Posterior vena cava (tissue), 2 donors: ENCODE measurements at places on chromosomes 6 and 20.

DNA sequence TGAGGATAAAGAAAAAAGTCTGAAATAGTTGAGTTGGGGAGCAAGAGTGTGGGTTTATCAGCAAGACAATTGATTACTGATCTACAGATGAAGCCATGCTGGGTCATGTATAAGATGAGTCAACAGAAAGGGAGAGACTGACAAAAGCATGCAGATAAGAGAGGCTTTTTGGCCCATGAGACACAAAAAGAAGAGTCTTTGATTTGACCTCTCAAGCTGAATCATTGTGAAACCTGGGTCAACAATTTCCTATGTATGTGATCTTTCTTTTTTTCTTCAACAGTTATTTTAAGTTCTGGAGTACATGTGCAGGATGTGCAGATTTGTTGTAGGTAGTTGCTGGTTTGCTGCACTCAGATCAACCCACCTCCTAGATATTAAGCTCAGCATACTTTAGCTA, 15.9 kb downstream of the RIMS1 start:
- DNase-seq: no peak

- no peak for DNase-seq
These were observed 69.4 kb downstream of the NRN1 start for GRCh38 chr6:5937169-5937909.

GRCh38 chr6:157144859-157145568, 178.3 kb downstream of the TMEM242 start:
- DNase-seq: no peak

- no peak for DNase-seq
These were observed 36.8 kb downstream of the ZMYND8 start for GRCh38 chr20:47319517-47320252.

- DNase-seq: peak; percentile 92
These were observed 4.6 kb downstream of the SYTL3 start for GRCh38 chr6:158654498-158654897.

DNA sequence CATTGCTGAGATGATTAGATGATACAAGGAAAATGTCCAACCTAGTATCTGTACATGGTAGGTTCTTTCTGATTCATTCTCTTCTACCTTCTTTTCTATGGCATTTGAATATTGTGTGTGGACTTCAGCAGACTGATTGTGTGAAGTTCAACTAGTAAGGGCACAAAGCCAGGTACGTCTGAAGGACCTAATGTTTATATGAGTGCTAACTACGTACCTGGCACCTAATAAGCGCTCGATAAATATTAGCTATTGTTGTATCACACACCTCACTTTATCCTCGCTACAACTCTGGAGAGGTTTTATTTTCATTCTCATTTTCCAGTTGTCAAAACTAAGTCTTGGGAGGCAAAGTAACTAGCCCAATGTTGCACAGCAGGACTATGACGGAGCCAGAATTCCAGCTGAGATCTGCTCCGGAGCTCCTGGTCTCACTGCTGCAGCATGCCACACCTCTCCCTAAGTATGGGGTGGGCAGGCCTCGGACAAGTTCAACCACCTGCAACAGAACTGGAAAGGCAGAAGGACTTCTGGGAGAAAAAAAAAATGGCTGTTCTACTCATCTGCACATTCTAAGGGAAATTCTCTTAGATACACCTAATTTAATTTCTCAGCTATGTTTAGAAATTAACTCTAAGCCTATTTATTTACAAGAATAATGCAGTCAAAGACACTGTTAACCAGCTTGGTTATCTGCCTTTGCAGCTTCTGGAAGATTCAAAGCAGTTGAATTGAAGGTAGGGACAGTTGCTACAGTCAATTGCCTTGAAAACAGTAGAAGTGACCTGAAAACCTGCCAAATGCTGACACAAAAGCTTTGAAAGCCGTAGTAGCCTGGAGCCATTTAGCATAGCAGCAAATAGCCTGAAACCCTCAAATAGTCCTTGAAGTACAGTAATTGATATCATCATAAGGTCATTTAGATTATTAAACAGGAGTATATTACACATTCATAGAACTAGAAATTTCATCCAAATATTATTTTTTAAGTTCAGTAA, 165.0 kb downstream of the PDE7B start:
- no peak for DNase-seq

DNA sequence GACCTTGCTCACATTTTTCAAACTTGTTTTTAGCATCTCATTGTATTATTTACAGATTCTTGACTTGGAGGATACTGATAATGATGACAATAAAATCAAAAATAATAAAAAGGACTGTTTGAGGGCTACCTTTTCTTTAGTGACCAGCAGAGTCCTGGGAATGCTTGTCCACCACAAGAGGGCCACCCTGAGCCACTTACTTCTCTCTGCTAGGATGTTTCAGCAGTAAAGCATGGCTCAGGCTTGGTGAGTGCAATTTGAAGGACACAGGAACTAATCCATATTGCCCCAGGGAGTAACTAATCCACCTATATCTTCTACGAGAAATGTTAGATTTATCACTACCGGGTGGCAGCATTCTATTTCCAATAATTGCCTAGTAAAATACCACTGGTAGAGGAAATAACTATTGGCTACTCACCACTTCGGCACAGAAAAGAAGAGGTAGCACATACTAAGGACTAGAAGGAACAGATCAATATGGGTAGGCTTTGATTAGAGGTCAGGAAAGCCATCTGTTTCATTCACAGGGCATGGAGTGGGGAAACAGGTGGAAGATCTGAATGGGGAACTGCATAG, 5.8 kb upstream of the KIAA0408 start:
- peak; percentile 87 for DNase-seq

GRCh38 chr6:53335224-53335994, 13.3 kb downstream of the ELOVL5 start:
- no peak for DNase-seq

DNA sequence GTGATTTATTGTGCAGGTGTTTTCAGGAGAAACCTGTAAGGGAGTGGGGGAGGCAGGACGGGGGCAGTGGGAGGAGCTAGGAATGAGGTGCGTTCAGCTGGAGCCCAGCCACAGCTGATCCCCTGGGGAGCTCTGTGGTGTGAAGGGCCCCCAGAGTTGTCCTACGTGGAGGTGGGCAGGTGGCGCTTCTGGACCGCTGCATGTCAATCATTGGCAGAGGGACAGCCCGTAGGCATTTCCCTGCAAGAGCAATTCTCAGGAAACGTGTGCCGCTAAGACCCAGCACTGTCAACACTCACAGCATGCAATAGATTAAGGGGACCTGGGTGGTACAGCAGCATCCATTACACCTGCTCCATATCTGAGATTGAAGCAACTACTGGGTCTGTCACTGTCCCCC, 88.0 kb downstream of the PRND start:
- DNase-seq: no peak

- no peak for DNase-seq
These were observed 257.8 kb downstream of the GMDS start for GRCh38 chr6:1987640-1988039.

DNA sequence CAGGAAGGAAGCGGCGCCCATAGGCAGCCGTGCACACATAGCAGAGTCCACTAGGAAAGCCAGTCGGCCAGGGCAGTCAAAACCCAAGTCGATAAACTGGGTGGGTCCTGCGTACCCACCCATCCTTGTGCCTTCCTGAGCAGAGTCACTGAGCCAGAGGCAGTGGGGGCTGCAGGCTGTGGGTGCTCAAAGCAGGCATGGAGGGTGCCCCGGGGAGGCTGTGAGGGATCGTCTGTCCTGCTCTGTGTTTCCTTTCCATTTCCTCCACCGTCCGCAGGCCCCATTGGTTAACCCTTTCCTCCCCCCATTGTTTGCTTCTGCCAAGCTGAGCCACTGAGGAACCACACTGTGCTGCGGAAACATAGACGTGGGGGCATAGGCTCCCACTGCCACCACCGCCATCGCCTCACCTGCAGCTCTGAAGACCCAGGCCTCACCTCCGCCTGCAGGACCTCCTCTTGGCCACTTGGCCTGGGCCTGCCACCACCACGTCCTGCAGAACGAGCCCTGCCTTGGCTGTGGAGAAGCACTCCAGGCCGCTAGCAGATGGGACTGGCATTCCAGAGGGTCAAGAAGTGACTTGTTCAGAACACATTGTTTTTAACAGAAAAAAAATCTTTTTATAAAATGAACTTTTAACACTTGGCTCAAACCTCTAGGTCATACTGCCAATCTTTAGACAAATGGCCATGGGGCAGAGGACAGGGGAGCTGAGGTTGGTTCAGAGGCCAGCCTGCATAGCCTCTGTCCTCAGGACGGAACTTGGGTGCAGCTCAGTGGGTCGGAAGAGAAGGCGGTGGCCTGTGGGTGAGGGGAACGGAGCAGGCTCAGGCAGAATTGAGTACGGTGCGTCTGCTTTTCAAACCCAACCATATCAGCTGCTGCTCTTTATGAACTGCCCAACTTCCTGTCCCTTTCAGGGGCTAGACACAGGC, 52.6 kb downstream of the TCP11 start:
- DNase-seq: no peak

DNA sequence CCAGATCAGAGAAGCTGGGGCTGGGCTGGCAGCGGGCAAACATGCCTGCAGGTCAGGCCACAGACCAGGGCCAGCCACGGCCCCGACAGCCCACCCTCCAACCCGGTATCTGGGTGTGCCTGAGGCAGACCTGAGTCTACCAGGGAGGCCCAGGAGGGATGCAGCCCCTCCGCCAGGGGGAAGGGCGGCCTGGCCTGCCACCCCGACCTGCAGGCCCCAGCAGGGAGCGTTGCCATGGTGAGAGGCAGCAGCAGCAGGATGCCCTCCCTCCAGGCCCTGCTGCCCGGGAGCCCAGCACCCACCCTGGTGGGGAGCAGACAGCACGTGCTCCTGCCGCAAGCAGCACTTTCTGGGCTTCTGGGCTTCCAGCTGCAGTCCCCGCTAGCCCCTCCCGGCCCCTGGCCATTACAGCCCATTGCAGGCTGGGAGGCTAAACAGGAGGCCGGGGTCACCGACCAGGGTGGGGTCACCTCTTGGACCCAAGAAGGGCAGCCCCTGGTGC, 3.8 kb upstream of the EEF1A2 start:
- DNase-seq: peak; percentile 75

DNA sequence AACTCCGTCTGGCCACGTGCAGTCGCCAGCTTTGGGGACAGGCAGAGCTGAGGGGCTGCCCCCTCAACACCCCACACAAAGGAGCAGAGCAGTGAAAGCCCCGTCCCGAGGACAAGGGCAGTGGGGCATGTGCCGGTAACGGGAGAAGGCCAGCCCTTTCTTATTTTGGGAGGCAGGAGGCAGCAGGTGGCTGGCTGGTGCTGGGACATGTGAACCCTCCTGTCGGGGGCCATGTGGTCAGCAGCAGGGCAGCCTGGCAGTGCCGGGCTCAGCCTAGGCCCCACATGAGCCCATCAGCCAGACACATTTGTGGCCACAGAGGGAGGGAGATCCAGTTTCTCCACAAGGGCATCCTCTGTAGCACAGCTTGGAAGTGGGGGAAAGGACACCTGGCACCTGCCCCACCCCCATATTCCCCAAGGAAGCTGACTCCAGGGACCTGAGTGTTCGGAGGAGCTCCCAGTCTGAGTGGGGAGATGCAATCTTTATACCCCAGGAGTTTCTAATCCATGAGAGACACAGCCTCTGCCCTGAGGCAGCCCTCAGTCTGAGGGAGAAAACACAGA, 137.6 kb downstream of the MRPL14 start:
- no peak for DNase-seq

- no peak for DNase-seq
These were observed 40.1 kb upstream of the AKIRIN2 start for GRCh38 chr6:87742106-87742505.

DNA sequence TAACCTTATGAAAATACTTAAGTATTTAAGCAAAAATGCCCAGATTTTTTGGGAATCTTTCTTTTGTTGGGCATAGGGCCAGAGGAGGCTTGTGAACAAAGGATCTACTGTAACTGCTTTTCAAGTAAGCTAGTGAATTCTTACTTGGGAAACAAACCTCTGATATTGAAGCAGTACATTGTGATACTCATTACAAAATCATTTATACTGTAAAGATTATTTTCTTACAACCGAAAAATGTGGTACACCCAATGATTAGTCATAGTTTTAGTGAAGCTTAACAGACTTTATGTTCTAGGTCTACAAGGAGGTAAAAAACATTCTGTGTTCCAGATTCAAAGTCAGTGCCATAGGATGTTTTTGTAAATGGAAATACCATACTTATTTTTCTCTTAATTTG, 272.9 kb upstream of the KCNQ5 start:
- no peak for DNase-seq

GRCh38 chr6:70176842-70177550, 125.9 kb downstream of the COL9A1 start:
- no peak for DNase-seq

DNA sequence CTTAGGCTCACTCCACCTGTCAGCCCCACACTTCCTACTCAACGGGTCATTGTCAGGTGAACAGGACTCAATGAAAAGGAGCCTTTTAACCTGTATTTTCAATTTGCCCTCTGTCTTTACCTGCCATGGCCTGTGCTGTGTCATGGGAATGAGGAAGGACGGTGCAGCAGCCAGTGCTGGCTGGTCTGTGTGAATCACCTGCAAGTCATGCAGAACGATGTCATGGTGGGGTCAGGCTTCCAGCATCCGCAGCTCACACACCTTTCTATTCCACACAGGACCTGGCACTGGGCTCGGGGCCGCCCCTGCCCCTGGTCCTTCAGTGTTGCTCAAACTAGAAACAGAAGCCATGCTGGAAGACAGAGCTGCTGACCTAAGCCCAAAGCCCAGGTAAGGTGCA, 188.7 kb upstream of the GMDS start:
- no peak for DNase-seq

DNA sequence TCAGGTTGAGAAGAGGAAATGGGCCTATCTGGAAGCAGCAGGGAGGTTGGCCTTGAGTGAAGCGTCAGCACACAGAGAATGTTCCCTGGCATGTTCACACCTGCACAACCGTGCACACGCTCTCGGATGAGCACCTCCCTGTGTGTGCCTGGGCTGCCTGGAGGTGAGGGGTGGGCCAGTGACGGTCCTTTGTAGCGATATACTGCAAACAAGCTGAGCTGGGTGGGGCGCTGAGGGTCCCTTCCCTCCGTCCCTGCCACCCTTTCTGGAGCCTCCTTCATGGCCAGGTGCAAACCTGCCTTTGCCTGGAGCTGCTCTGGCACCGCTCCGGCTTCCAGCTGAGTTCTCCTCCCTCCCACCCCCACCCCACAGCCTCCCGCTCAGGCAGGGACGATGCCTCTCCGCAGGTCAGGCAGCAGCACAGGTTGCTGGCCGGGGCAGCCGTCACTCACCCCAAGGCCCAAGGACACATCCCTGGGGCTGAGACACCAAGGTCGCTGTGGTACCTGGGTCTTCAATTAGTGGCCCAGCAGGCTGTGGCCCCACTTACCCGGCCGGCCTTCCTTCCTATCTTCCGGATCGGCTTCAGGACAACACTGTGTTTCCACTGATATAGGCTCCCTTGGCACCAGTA, 111.6 kb downstream of the ERMARD start:
- DNase-seq: peak; percentile 78

GRCh38 chr6:3031857-3032640, 32.4 kb downstream of the NQO2 start:
- DNase-seq: no peak

- DNase-seq: no peak
These were observed 80.9 kb downstream of the EPB41L2 start for GRCh38 chr6:130982135-130982534.

- no peak for DNase-seq
These were observed 14.5 kb downstream of the REV3L start for GRCh38 chr6:111468329-111469012.
